Inflammatory macrophage treated with lipopolysaccharide for 1 hour (primary cell): ENCODE measurements at places on chromosomes 13 and 19.

DNA sequence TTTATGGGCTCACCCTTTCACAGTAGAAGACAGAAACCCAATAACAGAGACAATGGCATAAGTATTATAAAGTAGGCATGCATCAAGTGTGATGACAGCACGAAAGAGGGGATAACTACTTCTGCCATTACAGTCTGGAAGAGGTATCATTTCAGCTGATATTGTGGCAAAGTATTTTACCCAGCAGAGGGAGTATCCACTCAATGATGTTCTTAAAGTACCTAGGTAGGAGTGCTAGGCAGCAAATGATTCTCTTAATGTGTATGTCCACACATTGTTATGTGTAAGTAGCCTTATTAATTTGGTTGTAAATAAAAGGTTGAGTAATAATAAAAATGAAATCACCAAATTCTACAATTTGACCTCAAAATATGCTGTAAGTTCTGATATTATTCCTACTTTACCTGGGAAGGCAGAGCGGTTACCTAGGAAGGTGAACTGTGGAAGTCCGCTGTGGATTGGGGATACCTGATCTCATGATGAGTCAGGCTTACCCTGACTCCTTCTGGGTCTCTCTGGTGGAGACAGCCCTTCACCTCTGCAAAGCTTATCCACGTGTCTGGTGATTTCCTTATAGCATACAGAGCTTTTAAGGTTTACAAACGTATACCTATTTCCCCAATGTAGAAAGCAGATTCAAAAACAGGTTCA lies 4.1 kb upstream of the UBAC2 start:
- DNase-seq, result no peak

DNA sequence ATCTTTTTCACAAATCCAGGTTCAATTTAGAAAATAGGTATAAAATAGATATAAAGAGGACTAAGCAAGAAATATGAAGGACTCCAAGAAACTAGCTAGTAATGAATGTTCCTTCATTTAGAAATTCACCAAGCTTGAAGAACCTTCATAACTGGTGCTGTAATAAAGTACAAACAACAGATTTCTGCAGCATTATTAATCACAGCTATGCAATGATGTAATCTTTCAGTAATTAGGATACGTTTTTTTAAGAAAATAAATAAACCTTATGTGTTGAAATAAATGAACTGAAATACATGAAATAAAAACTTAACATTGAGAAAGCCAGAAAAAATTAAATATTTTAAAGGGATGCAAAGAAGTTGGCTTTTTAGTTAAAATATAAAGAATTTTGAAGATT lies 236.1 kb downstream of the RGCC start:
- DNase-seq, result no peak

- DNase-seq, result no peak
Measured at GRCh38 chr19:4711211-4711610, 12.4 kb downstream of the DPP9 start.

DNA sequence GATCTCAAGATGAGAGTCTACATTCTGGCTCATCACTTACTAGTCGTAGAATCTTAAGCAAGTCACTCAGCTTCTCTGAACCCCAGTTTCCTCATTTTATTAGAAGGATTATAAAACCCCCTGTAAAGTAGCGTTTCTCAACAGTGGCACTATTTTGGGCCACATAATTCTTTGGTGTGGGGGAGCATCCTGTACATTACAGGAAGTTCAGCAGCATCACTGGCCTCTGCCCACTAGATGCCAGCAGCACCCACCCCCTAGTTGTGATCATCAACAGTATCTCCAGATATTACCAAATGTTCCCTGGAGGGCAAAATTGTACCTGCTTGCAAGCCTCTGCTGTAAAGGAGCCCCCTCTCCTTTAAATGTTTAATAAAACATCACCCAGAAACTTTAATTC lies 22.6 kb downstream of the STARD13 start:
- DNase-seq, result peak; percentile 45

DNA sequence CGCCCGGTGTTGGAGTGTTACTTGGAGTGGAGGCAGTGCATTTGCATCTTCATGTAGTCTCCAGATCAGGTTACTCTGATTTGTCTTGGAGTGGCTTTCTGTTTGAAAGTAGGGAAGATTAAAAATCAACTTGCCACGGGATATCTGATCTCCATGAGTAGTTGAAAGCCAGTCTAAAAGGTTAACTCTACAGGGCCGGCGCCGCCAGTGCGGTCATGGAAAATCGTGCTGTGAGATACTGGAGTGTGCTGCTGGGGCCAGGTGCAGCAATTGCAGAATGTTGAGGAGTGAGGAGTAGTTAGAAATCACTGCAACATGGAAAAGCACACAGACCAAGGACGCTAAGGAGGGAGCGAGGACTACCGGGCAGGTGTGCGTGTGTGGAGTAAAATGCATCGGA lies 175.0 kb downstream of the STK24 start:
- no peak for DNase-seq

- no peak for DNase-seq
Measured at GRCh38 chr19:7792281-7792680, 29.2 kb downstream of the CLEC4M start.

GRCh38 chr13:52961256-52961910 lies 67.2 kb upstream of the OLFM4 start:
- DNase-seq, result no peak

DNA sequence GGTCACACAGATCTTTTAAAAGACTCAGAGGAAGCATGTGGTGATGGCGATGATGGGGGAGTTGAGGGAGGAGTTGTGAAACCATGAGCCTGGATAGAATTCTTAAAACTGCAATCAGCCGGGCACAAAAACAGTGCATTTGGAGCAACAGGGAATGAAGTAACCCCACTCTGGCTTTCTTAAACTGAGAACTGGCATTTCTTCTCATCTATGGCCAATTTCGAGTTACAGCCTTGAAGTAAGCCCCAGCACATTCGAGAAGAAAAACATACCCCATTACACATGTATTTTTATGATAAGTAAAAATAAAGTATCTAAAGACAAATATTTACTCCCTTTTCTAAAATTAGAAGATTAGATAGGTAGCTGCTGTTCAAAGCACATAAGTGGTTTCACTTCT lies 70.1 kb downstream of the DCLK1 start:
- no peak for DNase-seq

GRCh38 chr19:16386619-16387240 lies 62.1 kb downstream of the KLF2 start:
- DNase-seq, result peak; percentile 51

GRCh38 chr19:33436360-33437345 lies 63.1 kb downstream of the CEBPG start:
- no peak for DNase-seq

- no peak for DNase-seq
Measured at GRCh38 chr13:75800545-75800944, 164.4 kb downstream of the LMO7 start.

DNA sequence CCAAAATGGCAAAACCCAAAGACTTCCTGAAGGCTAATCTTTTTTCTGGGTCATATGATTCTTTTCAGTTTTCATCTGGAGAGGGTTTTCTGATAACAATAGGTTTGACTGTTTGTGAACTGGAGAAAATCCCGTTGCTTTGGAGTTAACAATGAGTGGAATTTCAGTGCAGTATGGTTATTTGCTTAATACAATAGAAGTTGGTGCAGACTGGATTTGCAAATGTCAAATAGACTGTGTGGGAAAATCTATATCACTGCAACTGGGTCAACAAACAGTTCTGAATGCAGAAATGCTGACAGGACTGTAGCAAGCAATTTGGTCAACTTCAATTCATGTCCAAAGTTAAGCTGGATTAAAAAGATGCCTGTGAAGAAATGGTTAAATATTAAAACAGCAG lies 267.5 kb upstream of the ARGLU1 start:
- DNase-seq, result no peak

GRCh38 chr13:110528911-110529310 lies 32.6 kb downstream of the RAB20 start:
- no peak for DNase-seq

GRCh38 chr19:5605362-5605761 lies 17.2 kb downstream of the SAFB2 start:
- DNase-seq, result no peak

GRCh38 chr13:98563071-98563470 lies 13.8 kb downstream of the STK24 start:
- DNase-seq, result no peak

DNA sequence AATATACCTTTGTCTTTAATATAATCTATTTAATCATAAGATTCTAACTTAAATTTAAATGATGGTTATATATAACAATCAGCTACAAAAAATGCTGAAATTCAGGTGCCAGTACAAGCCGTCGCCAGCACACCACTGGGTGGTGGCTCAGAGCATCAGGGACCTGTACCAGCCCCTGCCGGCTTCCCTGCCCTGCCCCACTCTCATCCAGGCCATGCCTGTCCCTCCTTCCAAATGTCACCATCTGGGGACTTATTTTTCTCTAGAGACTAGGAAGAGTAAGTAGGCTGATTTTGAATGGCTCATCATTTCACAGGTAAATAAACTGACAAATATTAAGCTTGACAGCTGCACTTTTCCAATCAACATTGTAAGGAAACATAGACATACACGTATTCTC lies 1.6 kb downstream of the METTL21C start:
- no peak for DNase-seq

DNA sequence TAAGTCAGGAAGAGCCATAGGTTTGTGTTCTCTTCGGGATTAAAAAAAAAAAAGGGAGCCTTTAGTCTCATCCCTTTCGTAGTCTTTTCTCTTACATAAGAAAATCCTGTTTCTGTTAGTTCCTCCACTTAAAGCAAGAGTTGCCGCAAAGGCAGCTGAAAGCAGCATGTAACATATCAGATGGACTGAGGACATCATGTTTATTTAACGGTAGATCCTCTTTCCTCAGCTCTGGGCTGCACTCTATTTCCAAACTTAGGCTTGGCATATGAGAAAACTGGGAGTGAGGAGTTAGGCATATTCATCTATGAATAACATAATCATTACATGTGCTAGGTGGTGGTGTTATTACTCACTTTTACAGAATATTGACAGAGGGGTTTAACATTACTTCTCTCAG lies 391.2 kb downstream of the KLF12 start:
- no peak for DNase-seq

DNA sequence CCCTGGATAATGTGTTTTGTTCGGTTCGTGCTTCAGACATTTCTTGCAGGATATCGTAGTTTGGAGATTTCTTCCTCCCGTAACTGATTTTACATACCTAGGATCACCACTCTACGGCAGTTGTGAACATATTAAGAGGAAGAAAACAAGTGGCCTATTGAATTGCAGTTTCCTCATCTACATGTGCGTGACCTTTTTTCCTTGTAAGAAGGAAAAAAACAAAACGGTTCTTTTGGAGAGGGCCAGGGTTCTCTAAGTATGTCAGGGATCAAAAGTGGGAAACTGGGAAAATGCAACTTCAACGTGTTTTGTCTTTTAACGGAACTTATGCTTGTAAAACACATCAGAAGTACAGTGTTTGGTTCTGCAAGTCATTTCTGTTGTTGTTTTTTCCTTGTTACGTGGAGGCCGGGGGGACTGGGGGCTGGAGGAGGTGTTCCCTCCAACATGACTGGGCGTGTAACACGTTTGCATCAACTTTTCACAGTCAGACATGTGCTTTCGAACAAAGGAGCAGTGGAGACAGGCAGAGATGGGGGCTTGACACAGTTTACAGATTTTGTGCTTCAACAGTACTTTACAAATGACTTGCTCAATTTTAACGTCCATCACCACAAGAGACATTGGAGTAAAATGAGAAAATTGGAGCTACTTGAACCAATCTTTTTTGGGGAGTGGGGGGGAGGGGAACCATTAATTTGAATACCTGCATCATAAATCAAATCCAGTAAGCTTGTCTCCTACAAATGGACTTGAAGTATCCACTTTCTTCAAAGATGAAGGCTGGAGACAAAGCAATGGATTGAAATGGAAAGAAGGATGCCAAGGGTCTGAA lies 3.8 kb downstream of the ZC3H4 start:
- DNase-seq, result peak; percentile 33

GRCh38 chr13:73119612-73120011 lies 60.8 kb downstream of the KLF5 start:
- DNase-seq, result no peak

DNA sequence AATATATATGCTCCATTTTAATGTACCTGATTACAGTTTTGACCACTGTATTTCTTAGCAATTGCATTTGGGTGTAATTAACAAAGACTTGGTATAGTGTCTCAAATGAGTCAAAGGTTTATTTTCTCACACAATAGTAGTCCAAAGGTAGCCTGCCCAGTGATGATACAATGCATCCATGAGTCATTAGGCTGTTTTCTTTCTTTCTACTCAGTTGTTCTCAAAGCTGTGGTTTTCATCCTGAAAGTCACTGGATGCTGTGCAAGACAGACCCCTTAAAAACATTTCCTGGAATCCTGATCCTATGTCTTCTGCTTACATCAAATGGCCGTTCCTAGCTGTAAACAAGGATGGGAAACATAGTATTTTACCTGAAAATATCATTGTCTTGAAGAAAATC lies 651.2 kb upstream of the MIR17HG start:
- DNase-seq, result no peak

DNA sequence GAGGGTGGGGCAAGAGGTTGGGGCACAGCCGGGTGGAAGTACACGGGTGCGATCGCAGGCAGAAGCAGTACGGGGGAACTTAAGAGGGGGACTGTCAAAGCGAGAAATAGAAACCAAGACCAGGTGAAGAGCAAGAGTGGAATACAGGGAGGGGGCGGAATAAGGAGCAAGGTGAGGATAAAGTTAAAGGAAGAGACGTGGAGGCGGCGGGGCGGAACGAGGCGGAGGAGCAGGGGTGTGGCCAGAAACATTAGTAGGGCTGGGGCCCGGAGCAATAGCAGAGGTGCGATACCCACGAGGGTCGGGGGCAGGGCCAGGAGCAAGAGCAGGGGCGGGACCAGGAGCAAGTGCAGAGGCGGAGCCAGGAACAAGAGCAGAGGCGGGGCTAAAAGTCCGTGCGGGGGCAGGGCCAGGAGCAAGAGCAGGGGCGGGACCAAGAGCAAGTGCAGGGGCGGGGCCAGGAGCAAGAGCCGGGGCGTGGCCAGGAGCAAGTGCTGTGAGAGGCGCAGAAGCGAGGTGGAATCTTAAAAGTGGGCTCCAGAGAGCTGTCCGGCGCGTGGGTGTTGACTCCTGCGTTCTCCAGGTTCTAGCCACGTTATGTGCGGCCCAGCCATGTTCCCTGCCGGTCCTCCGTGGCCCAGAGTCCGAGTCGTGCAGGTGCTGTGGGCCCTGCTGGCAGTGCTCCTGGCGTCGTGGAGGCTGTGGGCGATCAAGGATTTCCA lies 1.2 kb downstream of the CATSPERG start:
- DNase-seq, result peak; percentile 99

DNA sequence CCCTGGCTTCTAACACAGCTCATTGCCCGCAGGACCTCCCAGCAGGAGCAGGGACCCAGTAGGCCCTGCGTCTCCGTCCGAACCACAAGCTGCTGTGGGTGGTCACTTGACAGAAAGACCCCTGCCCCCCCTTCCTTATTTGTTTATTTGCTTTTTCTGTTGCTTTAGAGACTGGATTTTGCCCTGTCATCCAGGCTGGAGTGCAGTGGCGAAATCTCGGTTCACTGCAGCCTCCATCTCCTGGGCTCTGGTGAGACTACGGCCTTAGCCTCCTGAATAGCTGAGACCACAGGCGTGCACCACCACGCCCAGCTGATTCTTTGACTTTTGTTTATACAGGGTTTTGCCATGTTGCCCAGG lies 7.6 kb upstream of the PTBP1 start:
- DNase-seq, result no peak
